ENCODE measurements at places on chromosomes 5 and 9.

DNA sequence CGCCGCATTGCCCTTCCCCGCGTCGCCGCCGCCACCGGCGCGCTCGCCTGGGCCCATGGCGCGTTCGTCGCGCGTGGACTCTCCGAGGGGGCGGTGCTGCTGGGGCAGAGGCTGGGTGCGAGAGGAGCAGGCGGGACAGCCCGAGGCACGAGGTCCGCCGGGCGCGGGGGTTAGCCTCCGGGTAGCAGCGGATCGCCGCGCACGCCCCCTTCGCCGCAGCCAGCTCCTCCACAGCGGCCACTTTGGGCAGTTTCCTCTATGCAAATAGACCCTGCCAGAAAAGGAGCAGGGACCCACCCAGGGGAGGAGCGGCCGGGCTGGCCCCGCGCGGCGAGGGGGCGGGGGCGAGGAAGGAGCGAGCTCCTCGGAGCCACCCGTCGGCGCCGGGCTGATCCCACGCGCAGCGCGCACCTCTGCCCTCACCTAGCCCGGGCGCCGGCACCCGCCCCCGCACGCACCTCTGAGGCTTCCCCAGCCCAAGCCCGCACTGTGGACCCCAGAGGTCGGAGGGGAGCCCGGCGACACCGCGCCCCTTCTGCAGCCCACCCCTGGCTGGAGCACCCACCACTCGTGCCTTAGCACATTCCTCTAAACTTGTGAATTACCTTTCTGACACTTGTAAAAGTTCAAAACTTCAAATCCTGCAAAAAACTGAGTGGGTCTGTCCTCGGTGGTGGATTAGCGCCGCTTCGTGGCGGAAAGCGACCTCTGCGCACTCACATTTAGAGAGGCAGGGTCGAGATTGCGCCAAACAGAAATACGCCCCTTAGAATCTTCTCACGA lies at the start of gene COL23A1:
Gene COL23A1 (minus strand): TSS at position 253 of the 783 bp plus-strand sequence.
- DNase-seq = no peak

DNA sequence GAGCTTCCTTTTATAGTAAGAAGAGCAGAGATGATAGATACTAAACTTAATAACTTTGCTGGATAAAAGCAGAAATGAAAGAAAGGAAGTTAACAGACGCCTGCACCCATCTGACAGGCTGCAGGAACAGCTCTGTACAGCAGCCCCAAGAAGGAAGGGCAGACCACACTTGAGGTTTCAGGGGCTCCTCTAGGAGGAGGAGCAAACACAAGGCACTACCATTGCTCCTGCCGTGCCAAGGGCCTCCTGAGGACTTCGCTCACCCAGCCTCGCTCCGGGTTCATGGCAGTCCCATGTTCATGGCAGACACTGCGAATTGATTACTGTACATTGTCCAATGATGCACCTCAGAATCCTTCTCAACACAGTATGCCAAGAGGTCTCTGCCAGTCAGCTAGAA lies 85.1 kb downstream of the AMBP start:
- DNase-seq = no peak

- DNase-seq = peak; percentile 65
Measured at GRCh38 chr5:7927466-7928375, 58.8 kb downstream of the MTRR start.

GRCh38 chr5:30747412-30747811 lies 446.1 kb upstream of the CDH6 start:
- no peak for DNase-seq

- DNase-seq = no peak
Measured at GRCh38 chr5:140883927-140884697, 2.2 kb downstream of the PCDHA13 start.

GRCh38 chr5:161709239-161709638 lies 23.7 kb downstream of the GABRA6 start:
- no peak for DNase-seq

DNA sequence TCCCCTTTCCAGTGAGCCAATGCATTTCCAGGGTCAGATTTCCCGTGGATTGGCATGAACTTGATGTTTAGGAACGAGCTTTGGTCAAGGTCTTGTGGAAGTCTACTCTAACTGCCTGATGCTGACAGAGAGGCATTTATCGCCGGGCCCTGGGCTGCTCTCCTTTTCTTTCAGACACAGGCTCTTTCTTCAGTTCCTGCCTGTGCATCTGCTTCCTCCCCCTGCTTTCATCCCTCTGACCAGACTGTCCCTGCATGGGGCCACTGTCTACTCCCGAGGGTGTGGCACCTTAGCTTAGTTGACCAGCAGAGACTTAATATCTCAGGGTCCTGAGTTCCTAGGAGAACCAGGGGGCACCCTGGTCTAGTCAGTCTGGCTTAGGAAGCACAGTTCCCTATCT lies 41.2 kb downstream of the RALGPS1 start:
- DNase-seq = no peak

GRCh38 chr9:37747271-37747753 lies 6.3 kb upstream of the TRMT10B start:
- DNase-seq = peak; percentile 16

- peak; percentile 54 for DNase-seq
Measured at GRCh38 chr9:94668928-94669729, 29.8 kb upstream of the FBP1 start.

GRCh38 chr5:129125819-129126218 lies 31.3 kb downstream of the ISOC1 start:
- DNase-seq = no peak

- DNase-seq = no peak
Measured at GRCh38 chr5:173334808-173335207, 6.6 kb upstream of the STC2 start.

DNA sequence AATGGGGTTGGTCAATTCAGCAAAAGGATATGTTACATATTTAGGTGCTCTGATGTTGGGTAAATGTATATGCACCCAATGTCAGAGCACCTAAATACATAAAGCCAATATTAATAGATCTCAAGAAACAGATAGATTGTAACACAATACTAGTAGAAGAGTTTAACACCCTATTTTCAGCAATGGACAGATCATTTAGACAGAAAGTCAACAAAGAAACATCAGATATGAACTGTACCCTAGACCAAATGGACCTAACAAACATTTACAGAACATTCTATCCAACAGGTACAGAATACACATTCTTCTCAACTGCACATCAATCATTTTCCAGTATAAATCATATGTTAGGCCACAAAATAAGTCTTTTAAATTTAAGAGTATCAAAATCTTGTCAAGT lies 35.2 kb downstream of the FANCC start:
- DNase-seq = no peak

- no peak for DNase-seq
Measured at GRCh38 chr5:56329652-56330051, 96.5 kb upstream of the ANKRD55 start.

DNA sequence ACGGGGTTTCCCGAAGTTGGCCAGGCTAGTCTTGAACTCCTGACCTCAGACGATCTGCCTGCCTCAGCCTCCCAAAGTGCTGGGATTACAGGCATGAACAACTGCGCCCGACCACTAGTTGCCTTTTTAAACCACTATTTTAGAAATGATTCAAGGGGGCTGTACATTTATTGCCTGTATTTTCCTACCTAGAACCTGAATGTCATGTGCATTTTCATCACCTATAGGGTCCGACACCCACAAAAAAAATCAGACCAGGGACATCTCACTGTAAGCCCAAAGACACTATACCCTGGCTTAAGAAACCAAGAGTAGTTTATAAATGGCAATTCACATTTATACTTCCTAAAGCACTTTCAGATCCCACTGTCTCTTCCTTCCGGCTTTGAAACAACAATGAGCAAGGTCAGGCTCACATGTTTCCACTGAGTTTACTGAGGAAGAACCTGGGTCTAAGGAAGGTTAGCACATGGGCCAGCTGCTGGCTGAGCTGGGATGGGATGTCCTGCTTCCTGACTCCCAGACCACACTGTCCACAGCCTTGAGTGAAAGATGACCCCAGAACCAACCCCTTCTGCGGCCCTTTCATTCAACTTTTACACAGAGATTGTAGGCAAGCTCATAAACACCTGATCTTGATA lies 87.3 kb downstream of the SERINC5 start:
- DNase-seq = no peak

GRCh38 chr9:110036286-110036685 lies 171.7 kb downstream of the C9orf152 start:
- no peak for DNase-seq

DNA sequence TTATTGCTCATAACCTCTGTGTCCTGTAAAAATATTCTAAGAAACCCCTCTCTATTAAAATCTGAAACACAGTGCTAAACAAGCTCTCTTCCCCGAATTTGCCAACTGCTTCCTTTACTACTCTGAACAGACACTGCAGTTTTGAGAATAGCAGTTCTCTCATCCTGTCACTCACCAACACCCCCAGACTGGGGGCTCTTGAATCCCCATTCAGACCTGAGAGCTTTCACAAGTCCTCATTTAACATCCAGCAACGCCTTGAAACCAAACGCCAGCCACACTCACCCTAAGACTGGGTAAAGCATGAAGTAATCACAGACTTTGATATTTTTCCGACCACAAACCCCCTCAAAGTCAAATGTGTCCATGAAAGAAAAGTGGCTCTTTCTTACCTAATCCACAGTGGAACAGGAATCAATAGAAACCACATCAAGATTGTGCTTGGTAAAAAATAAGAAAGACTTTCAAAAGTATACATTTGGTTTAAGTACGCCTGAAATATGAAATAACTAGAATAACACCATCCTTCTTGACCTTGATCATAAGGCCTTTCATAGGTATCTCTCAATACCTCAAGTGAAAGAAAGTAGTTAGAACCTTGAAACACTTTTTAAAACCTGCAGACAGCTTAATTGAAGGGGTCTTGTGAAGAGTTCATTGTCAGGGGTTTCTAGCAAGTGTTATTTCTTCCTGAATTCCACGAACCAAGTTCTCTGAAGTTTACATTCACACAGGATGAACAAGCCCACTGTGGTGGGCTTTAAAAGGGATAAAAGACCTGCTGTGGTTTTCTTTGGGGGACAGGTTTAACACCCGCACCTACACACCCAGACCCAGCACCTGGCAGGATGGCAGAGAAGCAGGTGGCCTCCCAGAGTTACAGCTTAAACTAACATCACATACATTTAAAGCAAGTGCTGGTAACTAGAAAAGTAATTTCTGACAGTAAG lies 412.6 kb downstream of the MLLT3 start:
- no peak for DNase-seq

DNA sequence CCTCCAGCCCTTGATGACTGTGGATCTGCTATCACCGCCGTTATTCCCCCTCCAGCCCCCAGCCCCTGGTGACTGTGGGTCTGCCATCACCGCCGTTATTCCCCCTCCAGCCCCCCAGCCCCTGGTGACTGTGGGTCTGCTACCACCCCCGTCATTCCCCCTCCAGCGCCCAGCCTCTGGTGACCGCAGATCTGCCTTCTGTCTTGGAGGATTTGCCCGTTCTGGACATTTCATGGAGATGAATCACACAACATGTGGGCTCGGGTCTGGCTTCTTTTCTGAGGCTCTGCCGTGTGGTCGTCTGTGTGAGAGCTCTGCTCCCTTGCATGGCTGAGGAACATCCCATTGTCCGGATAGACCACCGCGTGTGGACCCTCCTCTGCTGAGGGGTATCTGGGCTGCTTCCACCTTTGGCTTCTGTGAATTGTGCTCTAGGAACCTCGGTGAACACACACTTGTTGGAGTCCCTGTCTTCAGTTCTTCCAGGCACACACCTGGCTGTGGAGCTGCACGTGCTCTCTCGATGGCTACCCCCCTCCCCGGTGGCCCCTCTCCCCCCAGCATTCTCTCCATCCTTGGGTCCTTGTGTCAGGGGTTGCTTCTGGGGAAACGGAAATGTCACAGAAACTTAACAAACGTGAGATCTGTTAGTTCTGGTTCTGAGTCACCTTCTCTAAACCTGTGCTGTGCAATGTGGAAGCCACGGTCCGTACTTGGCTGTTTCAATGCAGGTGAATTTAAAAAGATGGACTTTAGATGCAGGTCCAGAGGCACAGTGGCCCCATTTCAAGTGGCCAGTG lies 105.3 kb upstream of the COL5A1 start:
- no peak for DNase-seq

DNA sequence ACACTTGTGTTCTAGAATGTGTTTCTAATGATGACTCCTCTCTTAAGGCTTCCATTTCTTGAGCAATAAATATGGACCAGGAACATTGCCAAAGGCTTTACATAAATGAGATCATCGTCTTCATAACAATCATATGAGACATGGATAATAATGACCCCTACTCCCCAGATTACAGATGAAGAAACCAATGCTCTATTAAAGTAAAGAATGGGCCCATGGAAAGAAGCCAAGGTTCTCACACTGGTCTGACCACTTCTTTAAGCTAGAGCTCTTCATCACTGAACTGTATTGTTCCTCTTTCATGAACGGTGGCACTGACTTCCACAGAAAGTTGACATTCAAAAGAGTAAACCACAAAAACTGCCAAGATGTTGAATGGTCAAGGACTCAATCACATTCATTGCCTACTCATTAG lies 65.3 kb downstream of the MARCHF3 start:
- DNase-seq = no peak

GRCh38 chr5:173187054-173187743 lies 42.9 kb downstream of the BNIP1 start:
- no peak for DNase-seq

- no peak for DNase-seq
Measured at GRCh38 chr5:109630093-109630492, 59.6 kb upstream of the MAN2A1 start.

GRCh38 chr5:143749581-143750205 lies 62.3 kb upstream of the HMHB1 start:
- no peak for DNase-seq

DNA sequence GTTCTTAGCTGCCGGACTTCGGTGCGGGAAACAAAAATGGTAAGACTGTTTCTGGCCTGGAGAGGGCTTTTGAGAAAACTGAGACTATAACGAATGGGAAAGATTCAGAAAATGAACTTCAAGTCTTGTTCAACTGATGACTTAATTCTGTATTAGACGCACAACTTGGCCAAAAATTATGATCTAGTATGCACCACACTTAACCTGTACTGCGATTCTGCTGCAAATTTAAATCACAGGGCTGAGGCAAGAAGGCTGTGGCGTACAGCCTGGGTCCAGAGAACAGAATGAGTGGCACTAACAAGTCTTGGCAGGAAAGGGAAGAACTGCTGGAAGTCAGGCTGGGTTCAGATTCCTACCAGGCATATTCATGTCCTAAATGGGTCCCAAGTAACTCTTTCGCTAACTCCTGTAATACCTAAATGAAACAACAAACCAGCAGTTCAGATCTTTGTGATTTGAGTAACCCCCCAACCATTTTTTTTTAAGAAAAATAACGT lies 781 bp upstream of the COL23A1 start:
- no peak for DNase-seq

GRCh38 chr5:122295138-122295537 lies 16.9 kb upstream of the SNCAIP start:
- DNase-seq = no peak

GRCh38 chr5:149036970-149037369 lies 25.9 kb downstream of the SH3TC2 start:
- no peak for DNase-seq

- no peak for DNase-seq
Measured at GRCh38 chr9:19440823-19441580, 32.2 kb downstream of the ACER2 start.

- DNase-seq = no peak
Measured at GRCh38 chr5:124263680-124264491, 482.6 kb downstream of the ZNF608 start.

Measured in NCI-H2107 (cell line).